ENCODE measurements at places on chromosomes 5 and 9. TPM values are rescaled to one million over a fixed set of nuclear protein-coding genes. Genes with fewer than 3 reads are reported as not detected.

The BARHL1 gene
- not detected for total RNA-seq

The STK32A gene
- 0.64 TPM for total RNA-seq

- no peak for DNase-seq
Observed at GRCh38 chr9:38401994-38402393, 9.5 kb downstream of the ALDH1B1 start.

The INPP5E gene
- 10.7 TPM for total RNA-seq

DNA sequence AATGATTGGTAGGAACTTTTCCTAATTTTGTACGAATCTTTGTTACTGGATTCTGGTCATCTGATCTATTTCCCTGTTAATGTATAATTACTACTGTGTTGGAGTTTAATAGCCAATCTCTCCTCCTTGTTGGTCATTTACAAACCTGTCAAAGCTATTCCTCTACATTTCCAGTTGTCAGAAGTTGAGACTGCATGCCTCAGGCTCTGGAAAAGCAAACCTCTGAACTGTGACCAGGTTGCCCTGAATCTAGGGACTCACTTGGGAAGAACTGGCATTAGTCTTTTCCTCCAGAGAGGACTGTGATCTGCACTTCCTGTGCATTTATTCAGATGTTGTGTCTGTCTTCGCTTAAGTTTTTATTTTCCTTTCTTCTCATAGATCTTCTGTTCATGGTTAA lies 16.1 kb downstream of the PDLIM4 start:
- no peak for DNase-seq

DNA sequence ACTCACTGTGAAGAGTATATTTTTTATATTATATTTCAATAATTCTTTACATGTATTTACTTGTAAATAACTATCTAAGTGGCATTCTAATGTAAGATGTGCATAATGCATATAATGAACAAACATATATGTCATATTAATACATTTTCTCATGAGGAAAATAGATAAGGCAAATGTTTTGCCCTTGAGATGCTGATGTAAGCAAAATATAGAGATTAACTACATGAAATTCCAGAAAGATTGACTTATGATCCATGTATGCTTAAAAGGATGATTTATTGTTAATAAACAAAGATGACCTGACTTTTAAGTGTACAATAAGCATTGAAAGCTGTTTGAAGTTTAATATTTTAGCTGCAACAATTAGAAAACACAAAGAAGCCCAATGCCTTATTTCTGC lies 559.9 kb downstream of the PTPRD start:
- no peak for DNase-seq

DNA sequence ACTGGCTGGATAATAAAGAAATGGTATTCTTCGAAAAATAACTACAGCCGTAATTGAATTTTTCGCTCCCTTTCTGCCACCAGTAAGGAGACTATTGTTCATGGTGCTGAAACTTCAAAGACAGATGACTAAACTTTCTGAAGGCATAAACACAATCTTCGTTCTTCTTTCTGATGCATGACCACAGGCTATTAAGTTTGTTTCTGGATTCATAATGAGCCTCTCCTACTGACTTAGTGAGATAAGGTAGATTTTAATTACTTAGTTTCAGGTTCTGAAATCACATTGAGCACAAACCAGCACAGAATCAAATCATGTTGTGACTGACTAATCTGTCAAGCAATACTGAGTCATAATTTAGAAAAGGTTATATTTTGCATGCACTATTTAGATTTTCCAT lies 441.8 kb upstream of the CCNG1 start:
- DNase-seq = no peak

DNA sequence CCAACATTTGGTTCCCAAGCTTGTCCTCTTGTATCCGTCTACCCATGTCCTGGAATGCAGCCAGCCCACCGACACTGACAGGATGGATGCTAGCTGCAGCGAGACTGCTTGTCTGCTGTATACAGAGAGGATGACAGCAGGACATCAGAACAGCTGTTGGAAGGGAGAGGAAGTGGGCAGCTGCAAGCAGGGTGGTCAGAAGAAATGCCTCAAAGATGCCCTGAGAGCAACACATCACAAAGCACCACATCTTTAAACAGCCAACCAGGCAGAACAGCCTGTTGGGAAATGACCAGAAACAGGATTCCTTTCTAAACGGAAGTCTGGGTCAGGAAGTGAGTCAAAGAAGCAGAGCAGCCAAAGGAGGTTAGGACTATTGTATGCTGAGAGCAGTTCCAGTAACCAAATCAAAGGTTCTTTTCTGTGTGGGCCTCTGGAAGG lies 219.1 kb downstream of the NDUFS4 start:
- DNase-seq = no peak

DNA sequence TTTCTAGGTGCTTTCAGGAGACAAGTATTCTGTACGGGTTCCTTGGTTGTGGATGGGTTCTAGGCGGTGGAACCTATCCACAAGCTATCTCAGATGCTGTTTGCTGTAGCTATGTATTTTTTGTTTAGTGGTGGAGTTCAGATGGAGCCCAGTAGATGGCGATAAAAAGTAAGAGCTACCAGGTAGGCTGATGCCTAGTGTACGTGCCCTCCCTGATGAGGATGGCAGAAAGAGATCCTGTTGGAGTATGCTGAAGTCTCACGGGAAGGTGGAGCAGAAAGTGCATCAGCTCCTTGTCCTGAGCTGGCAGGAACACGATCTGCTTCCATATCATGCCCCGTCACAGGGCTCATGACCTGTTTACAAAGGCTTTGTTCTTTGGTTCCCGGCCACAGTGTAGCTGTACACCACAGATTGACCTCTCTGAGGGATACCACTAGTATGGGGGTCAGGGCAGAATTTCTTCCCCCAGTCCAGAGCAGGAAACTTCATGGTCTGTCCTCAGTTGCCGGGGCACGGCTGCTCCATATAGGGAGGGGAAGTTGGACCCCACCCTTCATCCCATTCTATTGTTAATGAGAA lies 12.6 kb upstream of the UGT3A2 start:
- DNase-seq = no peak

GRCh38 chr9:106576232-106576760 lies 286.7 kb upstream of the ZNF462 start:
- DNase-seq = no peak

DNA sequence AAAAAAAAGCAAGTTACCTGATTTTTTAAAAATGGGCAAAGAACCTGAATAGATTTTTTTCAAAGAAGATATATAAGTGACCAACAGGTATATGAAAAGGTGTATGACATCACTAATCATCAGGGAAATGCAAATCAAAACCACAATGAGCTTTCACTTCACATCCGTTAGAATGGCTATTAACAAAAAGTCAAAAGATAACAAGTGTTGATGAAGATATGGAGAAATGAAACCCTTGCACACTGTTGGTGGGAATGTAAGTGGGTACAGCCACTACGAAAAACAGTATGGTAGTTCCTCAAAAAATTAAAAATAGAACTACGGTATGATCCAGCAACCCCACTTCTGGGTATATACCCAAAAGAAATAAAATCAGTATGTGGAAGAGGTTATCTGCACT lies 134.8 kb downstream of the UGCG start:
- no peak for DNase-seq

- DNase-seq = no peak
Observed at GRCh38 chr9:76529653-76530052, 70.7 kb downstream of the GCNT1 start.

DNA sequence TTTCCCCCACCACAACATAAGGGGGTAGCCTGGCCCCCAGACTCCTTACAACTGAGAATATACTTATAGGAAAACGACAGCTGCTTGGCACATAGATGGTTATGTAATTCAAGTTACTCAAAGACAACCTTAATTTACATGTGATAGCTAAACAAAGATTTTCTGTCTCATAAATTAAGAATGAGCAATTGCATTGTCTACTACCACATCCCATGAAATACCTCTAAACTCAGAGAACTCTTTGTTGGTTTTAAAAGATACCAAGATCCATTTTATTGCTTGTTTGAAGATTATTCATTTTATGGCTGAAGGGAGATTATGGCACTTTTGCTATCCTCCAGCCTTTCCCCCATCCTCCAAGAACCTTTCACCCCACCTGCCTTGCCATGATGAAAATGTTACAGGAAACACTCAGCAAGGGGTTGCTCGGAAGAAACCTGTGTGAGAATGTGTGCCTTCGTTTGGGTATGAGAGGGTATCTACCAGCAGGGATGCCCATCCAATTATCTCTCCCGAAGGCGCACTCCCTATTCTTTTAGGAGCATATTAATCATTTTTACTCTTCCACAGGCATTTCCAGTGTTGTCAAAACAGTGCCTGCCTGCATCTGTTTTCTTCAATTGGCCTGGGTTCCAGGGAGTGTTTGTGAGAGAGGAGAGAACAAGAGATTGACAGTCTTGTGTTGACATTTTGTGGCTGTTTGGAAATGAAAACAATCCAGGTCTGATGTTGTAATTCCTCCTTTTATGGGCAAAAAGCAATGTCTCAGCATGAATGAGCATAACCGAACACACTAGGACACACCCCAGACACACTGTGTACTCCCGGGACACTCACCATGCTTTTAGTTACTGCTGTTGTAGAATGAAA lies 208.0 kb upstream of the ANKRD55 start:
- peak; percentile 79 for DNase-seq

DNA sequence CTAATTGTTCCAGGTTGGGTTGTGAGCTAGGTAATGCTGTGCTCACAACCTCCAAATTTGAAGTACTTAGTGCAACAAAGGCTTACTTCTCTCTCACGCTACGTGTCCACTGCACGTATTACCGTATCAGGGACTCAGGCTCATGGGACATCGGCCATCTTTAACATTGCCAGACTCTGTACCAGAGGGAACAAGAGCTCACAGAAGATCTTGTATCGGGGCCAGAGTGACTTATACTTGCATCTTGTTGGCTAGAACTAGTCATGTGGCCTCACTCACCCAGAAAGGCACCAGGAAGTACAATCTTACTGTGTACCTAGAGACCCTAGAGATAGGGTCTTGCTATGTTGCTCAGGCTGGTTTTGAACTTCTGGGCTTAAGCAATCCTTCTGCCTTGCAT lies 81.1 kb upstream of the KLF9 start:
- no peak for DNase-seq

The SHOC1 gene
- total RNA-seq = 13.6 TPM

The IL4 gene
- total RNA-seq = not detected

GRCh38 chr5:146399481-146399880 lies 47.7 kb upstream of the TCERG1 start:
- no peak for DNase-seq

Measured in prostate gland (tissue), 2 donors.